Activated CD4-positive, alpha-beta T cell treated with anti-CD3 and anti-CD28 coated beads, Interleukin-2, amount 10 ng/mL, durations not matched to agents 7 days and 5 days (primary cell): ENCODE measurements at places on chromosomes 7 and 10.

GRCh38 chr7:114648680-114649079 lies 234.1 kb downstream of the FOXP2 start:
- H3K36me3 ChIP-seq, result no peaks in the 10 kb centered on the region
- no peak for DNase-seq
- no peak overlapping the region for H3K27ac ChIP-seq
- no peaks in the 10 kb centered on the region for H3K27me3 ChIP-seq
- no peaks in the 10 kb centered on the region for H3K4me1 ChIP-seq

- H3K27ac ChIP-seq, result no peak overlapping the region
- DNase-seq, result no peak
- H3K27me3 ChIP-seq, result no peaks in the 10 kb centered on the region
- H3K4me3 ChIP-seq, result no peak overlapping the region
- H3K36me3 ChIP-seq, result no peaks in the 10 kb centered on the region
- H3K4me1 ChIP-seq, result no peaks in the 10 kb centered on the region
Observed at GRCh38 chr7:120033114-120033513, 239.9 kb upstream of the KCND2 start.

- no peak overlapping the region for H3K27ac ChIP-seq
- H3K4me1 ChIP-seq, result no peaks in the 10 kb centered on the region
- DNase-seq, result no peak
- peaks cover 22% of the 10 kb centered on the region for H3K27me3 ChIP-seq
- H3K36me3 ChIP-seq, result no peaks in the 10 kb centered on the region
Observed at GRCh38 chr10:125163803-125164202, 3.4 kb upstream of the CTBP2 start.

- no peak overlapping the region for H3K27ac ChIP-seq
- no peaks in the 10 kb centered on the region for H3K27me3 ChIP-seq
- peaks cover 16% of the 10 kb centered on the region for H3K36me3 ChIP-seq
- no peak for DNase-seq
- H3K4me1 ChIP-seq, result no peaks in the 10 kb centered on the region
Observed at GRCh38 chr7:91974066-91974465, 33.4 kb downstream of the AKAP9 start.

- no peak for DNase-seq
- no peaks in the 10 kb centered on the region for H3K27me3 ChIP-seq
- H3K4me3 ChIP-seq, result no peak overlapping the region
- no peaks in the 10 kb centered on the region for H3K36me3 ChIP-seq
- no peak overlapping the region for H3K27ac ChIP-seq
Observed at GRCh38 chr10:31697271-31698180, 231.1 kb downstream of the ARHGAP12 start.
